Activated B cell treated with CpG ODN at 0.5 μM for 24 hours (primary cell): ENCODE measurements at places on chromosomes 16 and 17. TPM values are rescaled to one million over a fixed set of nuclear protein-coding genes. Genes with fewer than 3 reads are reported as not detected.
A peak's percentile ranks its signal among the peaks of the same experiment; 100 is the strongest.

- H3K27ac ChIP-seq, result no peak overlapping the region
- H3K27me3 ChIP-seq, result no peaks in the 10 kb centered on the region
- peaks cover 44% of the 10 kb centered on the region for H3K36me3 ChIP-seq
- no peak overlapping the region for H3K4me3 ChIP-seq
- H3K4me1 ChIP-seq, result peaks cover 7% of the 10 kb centered on the region
- DNase-seq, result no peak
These were observed 18.9 kb downstream of the ACSF3 start for GRCh38 chr16:89112377-89113151.

DNA sequence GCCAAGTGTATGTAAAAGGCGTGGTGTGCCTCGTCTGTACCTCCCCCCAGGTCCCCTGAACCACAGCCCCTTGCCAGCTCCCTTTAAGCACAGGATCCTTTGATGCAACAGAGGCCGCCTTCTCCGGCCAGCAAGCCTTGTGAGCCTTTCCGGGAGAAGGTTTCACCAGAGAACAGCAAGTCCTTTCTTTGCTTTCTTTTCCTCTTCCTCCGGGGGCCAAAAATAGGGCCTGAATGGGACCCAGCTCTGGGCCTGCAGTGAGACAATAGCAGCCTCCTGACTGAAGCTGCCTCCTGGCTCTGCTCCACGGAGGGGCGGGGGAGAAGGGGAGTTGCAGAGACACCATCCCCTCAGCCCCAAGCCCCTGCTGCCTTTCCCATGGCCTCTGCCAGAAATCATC, 9.0 kb downstream of the ADGRG1 start:
- peaks cover 3% of the 10 kb centered on the region for H3K4me1 ChIP-seq
- no peaks in the 10 kb centered on the region for H3K36me3 ChIP-seq
- no peak for DNase-seq
- no peak overlapping the region for H3K27ac ChIP-seq
- no peak overlapping the region for H3K4me3 ChIP-seq

GRCh38 chr16:72464597-72465368, 292.8 kb upstream of the PMFBP1 start:
- H3K27me3 ChIP-seq, result no peaks in the 10 kb centered on the region
- H3K27ac ChIP-seq, result no peak overlapping the region
- H3K4me3 ChIP-seq, result no peak overlapping the region
- H3K36me3 ChIP-seq, result peaks cover 2% of the 10 kb centered on the region

GRCh38 chr16:6949240-6949639, 383.4 kb upstream of the RBFOX1 start:
- no peak for DNase-seq
- H3K4me3 ChIP-seq, result no peak overlapping the region
- no peaks in the 10 kb centered on the region for H3K4me1 ChIP-seq
- H3K36me3 ChIP-seq, result no peaks in the 10 kb centered on the region

DNA sequence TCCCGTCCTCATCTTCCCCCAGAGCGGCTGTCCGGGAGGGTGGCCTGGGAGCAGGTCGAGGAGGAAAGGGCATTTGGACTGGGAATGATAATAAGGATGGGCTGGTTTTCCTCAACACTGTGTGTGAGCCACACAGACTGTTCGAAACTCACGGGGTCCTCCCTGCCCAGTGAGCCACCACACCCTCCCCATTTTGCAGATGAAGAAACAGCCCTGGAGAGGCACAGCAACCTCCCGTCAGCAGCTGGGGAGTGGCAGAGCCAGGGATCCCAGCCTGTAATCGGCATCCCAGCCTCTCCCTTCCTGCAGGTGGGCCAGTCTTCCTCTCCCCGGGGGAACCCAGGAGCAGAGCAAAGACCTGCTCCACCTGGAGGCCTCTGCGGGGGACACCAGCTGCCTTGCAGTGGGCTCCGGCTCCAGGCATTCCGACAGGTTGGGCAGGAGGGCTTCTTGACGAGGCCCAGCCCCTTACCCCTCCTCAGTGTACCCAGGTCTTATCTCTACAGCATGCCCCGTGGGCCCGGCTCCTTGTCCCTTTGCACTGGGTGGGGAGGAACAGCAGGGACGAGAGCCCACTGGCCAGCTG, 23.8 kb downstream of the ENGASE start:
- DNase-seq, result no peak
- H3K27me3 ChIP-seq, result peaks cover 35% of the 10 kb centered on the region
- no peak overlapping the region for H3K4me3 ChIP-seq
- no peak overlapping the region for H3K27ac ChIP-seq
- peaks cover 5% of the 10 kb centered on the region for H3K4me1 ChIP-seq
- H3K36me3 ChIP-seq, result no peaks in the 10 kb centered on the region

- no peaks in the 10 kb centered on the region for H3K4me1 ChIP-seq
- no peak overlapping the region for H3K27ac ChIP-seq
- no peaks in the 10 kb centered on the region for H3K27me3 ChIP-seq
- no peak overlapping the region for H3K4me3 ChIP-seq
- no peak for DNase-seq
These were observed 154.6 kb downstream of the NTN1 start for GRCh38 chr17:9175700-9176467.

DNA sequence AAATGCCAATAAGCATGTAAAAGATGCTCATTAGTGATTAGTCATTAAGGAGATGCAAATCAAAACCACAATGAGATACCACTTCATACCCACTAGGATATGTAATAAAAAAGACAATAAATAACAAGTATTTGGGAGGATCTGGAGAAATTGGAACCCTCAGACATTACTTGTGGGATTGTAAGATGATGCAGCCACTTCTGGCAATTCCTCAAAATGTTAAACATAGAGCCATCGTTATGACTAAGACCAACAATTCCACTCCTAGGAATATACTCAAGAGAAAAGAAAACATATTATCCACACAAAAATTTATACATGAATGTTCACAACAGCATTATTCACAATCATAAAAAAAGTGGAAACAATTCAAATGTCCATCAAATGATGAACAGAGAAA, 336.2 kb upstream of the PMFBP1 start:
- no peak for DNase-seq
- no peaks in the 10 kb centered on the region for H3K36me3 ChIP-seq
- no peak overlapping the region for H3K4me3 ChIP-seq

- no peak overlapping the region for H3K4me3 ChIP-seq
- no peaks in the 10 kb centered on the region for H3K36me3 ChIP-seq
- H3K4me1 ChIP-seq, result peaks cover 11% of the 10 kb centered on the region
- no peak overlapping the region for H3K27ac ChIP-seq
These were observed 7.7 kb upstream of the ARHGAP23 start for GRCh38 chr17:38420518-38420917.

GRCh38 chr17:80481284-80482057, 5.1 kb upstream of the NPTX1 start:
- no peaks in the 10 kb centered on the region for H3K36me3 ChIP-seq
- DNase-seq, result no peak
- no peak overlapping the region for H3K4me3 ChIP-seq
- H3K27ac ChIP-seq, result no peak overlapping the region

DNA sequence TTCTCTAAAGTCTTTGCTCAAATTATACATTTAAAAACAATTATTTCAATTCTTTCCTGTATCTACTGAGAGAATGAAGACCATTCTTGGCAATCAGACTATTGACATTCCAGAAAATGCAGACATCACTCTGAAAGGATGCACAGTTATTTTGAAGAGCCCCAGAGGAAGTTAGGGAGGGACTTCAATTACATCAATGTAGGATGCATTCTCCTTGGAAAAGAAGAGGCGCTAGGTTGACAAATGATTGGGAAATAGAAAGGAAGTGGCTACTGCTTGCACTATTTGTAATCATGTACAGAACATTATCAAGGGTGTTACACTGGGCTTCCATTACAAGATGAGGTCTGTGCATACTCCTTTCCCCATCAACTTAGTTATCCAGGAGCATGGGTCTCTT, 74.3 kb downstream of the SSH2 start:
- H3K4me1 ChIP-seq, result peaks cover 14% of the 10 kb centered on the region
- H3K27ac ChIP-seq, result peak overlapping the region; percentile 7
- H3K27me3 ChIP-seq, result no peaks in the 10 kb centered on the region
- no peak overlapping the region for H3K4me3 ChIP-seq
- no peak for DNase-seq
- peaks cover 19% of the 10 kb centered on the region for H3K36me3 ChIP-seq

KRT31 gene
- not detected in 2 replicates for total RNA-seq

MYH3 gene
- 5.8 and 5.9 TPM in 2 replicates for total RNA-seq

UTS2R gene
- total RNA-seq, result not detected in 2 replicates

SLC2A4 gene
- not detected in 2 replicates for total RNA-seq

NOXO1 gene
- total RNA-seq, result 0.37 and 0.73 TPM in 2 replicates

DNASE1L2 gene
- 1.2 and 1.3 TPM in 2 replicates for total RNA-seq

SHBG gene
- total RNA-seq, result not detected in 2 replicates

KRT36 gene
- not detected in 2 replicates for total RNA-seq

TPSD1 gene
- total RNA-seq, result not detected in 2 replicates

CIBAR2 gene
- not detected in 2 replicates for total RNA-seq

KRTAP2-1 gene
- total RNA-seq, result not detected in 2 replicates
